ENCODE measurements at places on chromosomes 11 and 22.

DNA sequence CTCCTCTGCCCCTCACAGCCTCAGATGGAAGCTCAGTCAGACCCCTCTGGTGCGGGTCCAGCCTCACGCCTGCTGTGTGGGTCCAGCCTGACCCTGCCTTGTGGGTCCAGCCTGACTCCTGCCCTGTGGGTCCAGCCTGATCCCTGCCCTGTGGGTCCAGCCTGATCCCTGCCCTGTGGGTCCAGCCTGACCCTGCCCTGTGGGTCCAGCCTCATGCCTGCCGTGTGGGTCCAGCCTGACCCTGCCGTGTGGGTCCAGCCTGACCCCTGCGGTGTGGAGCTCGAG, 445.3 kb downstream of the BRD1 start:
- H3K4me3 ChIP-seq = no peak overlapping the region
- peaks cover 6% of the 10 kb centered on the region for H3K27me3 ChIP-seq
- no peak overlapping the region for H3K27ac ChIP-seq
- H3K36me3 ChIP-seq = no peaks in the 10 kb centered on the region
- DNase-seq = no peak

DNA sequence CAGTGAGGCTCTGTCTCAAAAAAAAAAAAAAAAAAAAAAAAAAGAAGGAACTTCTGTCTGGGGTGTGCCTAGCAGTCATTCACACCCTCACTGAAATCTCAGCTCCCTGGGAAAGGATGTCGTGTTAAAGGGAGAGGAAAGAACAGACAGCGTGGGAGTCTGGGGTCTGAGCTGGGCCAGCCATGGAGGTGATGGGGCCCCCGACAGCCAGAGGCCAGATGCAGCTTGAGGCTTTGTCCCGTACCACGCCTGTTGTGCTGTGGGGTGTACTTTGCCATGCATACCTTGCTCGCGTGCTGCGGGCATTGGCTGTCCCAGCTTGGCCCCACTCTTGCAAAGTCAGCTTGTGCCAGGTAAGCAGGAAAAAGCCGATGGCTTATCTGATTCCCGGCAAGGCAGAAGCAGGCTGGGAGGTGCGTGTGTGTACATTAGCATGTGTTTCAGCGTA, 4.6 kb downstream of the SYT12 start:
- DNase-seq = no peak
- H3K4me3 ChIP-seq = no peak overlapping the region
- no peaks in the 10 kb centered on the region for H3K36me3 ChIP-seq
- H3K4me1 ChIP-seq = peaks cover 21% of the 10 kb centered on the region
- H3K27me3 ChIP-seq = peaks cover 67% of the 10 kb centered on the region

GRCh38 chr11:45752106-45752505, 52.8 kb upstream of the SLC35C1 start:
- H3K27ac ChIP-seq = no peak overlapping the region
- no peaks in the 10 kb centered on the region for H3K27me3 ChIP-seq
- H3K36me3 ChIP-seq = no peaks in the 10 kb centered on the region
- H3K4me3 ChIP-seq = no peak overlapping the region
- no peak for DNase-seq
- no peaks in the 10 kb centered on the region for H3K4me1 ChIP-seq

DNA sequence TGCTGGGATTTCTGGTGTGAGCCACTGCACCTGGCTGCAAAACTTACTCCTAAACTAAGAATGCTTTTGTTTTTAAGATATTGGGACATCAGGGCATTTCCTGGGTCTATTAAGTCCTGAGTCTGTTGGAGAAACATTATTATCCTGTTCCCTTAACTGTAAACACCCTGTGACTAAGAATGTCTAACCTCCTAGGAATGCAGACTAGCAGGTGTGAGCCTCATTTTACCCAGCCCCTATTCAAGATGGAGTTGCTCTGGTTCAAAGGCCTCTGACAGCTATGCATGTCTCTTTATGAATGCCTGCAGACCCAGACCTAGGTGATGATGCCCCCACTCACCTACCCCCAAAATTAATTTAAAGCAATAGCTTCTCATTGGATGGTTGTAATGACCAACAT, 46.2 kb downstream of the DEPDC5 start:
- H3K27me3 ChIP-seq = no peaks in the 10 kb centered on the region
- H3K27ac ChIP-seq = no peak overlapping the region
- no peak for DNase-seq
- H3K4me1 ChIP-seq = no peaks in the 10 kb centered on the region

GRCh38 chr22:50585781-50586180, 3.1 kb upstream of the CHKB start:
- DNase-seq = no peak
- peaks cover 3% of the 10 kb centered on the region for H3K36me3 ChIP-seq
- peaks cover 13% of the 10 kb centered on the region for H3K4me1 ChIP-seq
- peaks cover 1% of the 10 kb centered on the region for H3K27me3 ChIP-seq

GRCh38 chr11:62646825-62647608, 604 bp upstream of the GANAB start:
- H3K36me3 ChIP-seq = peaks cover 30% of the 10 kb centered on the region
- H3K4me1 ChIP-seq = peaks cover 41% of the 10 kb centered on the region
- peak overlapping the region; percentile 97 for H3K4me3 ChIP-seq
- no peak for DNase-seq
- peak overlapping the region; percentile 95 for H3K27ac ChIP-seq

GRCh38 chr11:126109941-126110731, 47.5 kb upstream of the CDON start:
- no peak for DNase-seq
- no peak overlapping the region for H3K4me3 ChIP-seq

- peaks cover 36% of the 10 kb centered on the region for H3K4me1 ChIP-seq
- peaks cover 8% of the 10 kb centered on the region for H3K36me3 ChIP-seq
- H3K4me3 ChIP-seq = peak overlapping the region; percentile 13
- DNase-seq = no peak
- peak overlapping the region; percentile 38 for H3K27ac ChIP-seq
These were observed 1.6 kb downstream of the EFEMP2 start for GRCh38 chr11:65870706-65871681.

DNA sequence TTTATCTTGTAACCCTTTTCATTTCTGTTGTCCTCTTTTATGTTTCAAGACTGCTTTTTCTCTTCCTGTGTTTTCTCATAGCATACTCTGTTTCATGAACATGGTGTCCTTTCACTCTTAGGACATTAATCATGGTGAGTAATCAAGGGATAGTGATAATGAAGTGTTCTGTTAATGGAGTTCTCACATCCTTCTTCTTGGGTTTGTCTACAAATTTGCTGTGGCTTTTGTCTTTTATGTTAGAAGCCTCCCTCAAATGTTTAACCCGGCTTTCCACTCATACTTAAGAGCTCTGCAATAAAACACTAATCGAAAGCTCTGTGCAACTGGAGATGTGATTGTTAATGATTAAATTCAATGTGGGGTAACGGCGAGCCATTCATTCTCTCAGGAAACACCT, 593.6 kb downstream of the NELL1 start:
- H3K36me3 ChIP-seq = no peaks in the 10 kb centered on the region
- H3K4me3 ChIP-seq = no peak overlapping the region

GRCh38 chr11:106076171-106076918, 802 bp downstream of the KBTBD3 start:
- DNase-seq = peak; percentile 12
- peaks cover 18% of the 10 kb centered on the region for H3K36me3 ChIP-seq
- H3K4me3 ChIP-seq = peak overlapping the region; percentile 95

DNA sequence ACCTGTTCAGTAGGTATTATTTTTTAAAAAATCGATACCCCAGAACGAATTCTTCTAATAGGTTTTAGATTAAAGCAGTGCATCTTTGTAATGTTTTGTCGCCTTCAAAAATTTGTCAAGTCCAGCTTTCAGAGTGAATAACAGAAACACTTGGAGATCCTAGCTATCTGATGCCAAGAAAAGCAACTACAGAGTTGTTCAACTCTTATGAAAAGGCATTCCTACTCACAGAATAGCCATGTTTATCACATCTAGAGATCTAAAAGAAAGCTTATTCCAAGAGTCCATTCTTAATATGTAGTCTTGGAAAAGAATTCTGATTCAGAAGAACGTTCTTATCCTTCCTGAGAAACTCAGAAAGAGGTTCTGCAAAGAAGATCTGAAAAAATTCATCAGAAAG, 268.5 kb downstream of the TTC28 start:
- H3K4me1 ChIP-seq = no peaks in the 10 kb centered on the region
- no peak overlapping the region for H3K27ac ChIP-seq
- H3K36me3 ChIP-seq = no peaks in the 10 kb centered on the region
- DNase-seq = no peak
- no peak overlapping the region for H3K4me3 ChIP-seq
- H3K27me3 ChIP-seq = peaks cover 7% of the 10 kb centered on the region

DNA sequence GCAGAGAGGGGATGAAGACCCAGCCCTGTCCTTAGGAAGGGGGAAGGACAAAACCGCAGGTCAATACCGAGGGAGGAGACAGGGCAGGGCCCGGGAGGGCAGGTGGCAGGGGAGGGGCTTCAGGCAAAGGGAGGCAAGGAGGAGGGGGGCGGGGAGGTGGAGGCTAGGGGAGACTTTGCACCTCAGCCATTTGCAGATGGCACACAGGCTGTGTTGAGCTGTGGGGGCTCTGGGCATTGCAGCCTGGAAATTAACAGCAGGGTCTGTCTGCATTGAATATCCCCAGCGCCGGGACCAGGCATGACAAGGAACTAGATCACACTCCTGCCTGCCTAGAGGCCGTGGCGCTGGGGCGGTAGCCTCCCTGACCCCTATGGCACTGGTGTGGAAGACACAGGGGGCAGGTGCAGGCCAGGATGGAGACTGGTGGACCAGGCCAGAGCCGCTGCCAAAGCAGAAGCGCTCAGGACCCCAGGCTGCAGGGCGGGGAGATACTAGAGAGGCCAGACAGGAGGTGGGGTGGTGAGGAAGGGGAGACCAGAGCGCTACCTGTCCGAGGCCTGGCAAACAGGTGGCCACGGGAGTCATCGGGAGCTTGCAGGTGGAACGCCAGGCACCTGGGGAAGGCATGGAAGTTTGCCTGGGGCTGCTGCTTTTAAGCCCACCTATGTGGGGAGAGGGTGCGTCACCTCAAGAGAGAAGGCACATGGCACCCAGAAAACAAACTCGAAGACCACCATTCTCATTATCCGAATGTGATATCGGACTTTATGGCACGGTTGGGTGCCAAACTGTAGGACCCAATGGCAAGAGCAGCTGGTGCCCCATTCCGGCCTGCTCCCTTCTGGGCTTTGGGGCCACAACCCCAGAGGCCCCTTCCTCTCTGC, 11.5 kb downstream of the CBX6 start:
- peaks cover 6% of the 10 kb centered on the region for H3K27me3 ChIP-seq
- DNase-seq = no peak
- no peaks in the 10 kb centered on the region for H3K36me3 ChIP-seq
- H3K4me1 ChIP-seq = no peaks in the 10 kb centered on the region

GRCh38 chr11:95058621-95059020, 8.1 kb upstream of the SRSF8 start:
- no peaks in the 10 kb centered on the region for H3K4me1 ChIP-seq
- H3K36me3 ChIP-seq = no peaks in the 10 kb centered on the region
- no peak for DNase-seq
- no peak overlapping the region for H3K4me3 ChIP-seq
- H3K27me3 ChIP-seq = peaks cover 48% of the 10 kb centered on the region

- H3K36me3 ChIP-seq = no peaks in the 10 kb centered on the region
- no peak for DNase-seq
- peaks cover 11% of the 10 kb centered on the region for H3K4me1 ChIP-seq
- no peak overlapping the region for H3K27ac ChIP-seq
- H3K4me3 ChIP-seq = no peak overlapping the region
These were observed 59.6 kb downstream of the ST3GAL4 start for GRCh38 chr11:126415128-126415527.

DNA sequence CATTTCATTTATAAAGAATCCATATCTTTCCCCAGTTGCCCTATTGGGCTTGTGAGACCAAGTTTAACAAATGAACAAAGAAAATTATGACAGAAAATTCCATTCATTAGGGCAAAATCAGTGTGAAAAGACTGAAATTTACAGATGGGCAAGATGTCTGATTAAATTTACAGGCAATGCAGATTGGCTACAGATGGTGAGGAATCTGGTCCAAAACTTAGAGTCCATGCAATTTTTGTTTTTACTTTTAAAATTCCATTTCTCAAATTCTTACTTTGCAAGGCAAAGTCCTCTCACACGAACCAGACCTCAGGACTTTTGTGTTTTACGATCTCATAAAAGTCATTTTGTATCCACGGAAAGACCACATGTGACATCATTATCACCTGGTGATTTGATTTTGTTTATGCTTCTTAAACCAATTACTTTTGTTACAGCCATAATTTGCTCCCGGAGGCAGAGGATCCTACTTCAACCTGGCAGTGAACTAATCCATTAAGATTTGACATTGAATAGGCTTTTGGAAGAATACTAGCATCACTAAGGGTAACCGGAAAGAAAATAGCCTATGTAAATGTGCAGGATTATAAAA, 843.7 kb upstream of the CHORDC1 start:
- no peak for DNase-seq
- H3K27ac ChIP-seq = no peak overlapping the region
- no peak overlapping the region for H3K4me3 ChIP-seq
- no peaks in the 10 kb centered on the region for H3K4me1 ChIP-seq

GRCh38 chr11:83684071-83684470, 397.9 kb upstream of the CCDC90B start:
- H3K27ac ChIP-seq = no peak overlapping the region
- no peak overlapping the region for H3K4me3 ChIP-seq
- no peak for DNase-seq
- H3K4me1 ChIP-seq = no peaks in the 10 kb centered on the region
- no peaks in the 10 kb centered on the region for H3K27me3 ChIP-seq

DNA sequence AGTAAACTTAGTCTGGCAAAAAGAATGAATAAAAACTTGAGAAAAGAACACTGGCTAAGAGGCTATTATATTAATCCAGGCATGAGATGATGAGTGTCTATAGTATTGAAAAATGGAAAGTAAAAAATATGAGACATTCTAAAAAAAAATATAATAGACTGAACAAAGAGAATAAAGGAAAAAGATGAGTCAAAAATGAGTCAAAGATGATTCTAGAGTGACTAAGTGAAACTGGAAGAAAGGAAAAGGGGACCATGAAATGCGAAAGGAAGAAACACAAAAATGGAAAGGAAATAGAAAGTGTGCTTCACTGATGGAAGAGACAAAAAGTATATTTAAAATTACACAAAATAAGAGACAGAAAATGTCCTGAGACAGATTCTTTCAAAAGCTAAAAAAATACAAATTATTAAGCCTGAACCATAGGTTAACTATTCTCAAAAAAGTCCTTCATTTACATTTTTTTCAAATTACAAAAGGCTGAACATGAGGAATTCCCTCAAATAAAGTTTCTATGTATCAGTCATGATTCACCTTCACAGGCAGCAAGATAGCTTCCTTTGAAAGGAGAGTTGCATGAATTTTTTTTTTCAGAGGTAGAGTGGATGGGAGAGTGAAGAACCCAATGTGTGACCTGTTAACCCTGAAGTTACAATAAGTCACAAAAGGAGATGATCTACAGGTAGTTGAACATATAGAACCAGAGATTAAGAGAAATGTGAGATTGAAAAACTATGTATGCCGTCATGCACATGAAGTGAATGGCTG, 75.2 kb downstream of the EIF3M start:
- DNase-seq = no peak
- no peak overlapping the region for H3K4me3 ChIP-seq
- H3K36me3 ChIP-seq = no peaks in the 10 kb centered on the region
- peak overlapping the region; percentile 54 for H3K27ac ChIP-seq
